ENCODE measurements at places on chromosomes 12 and 14.

DNA sequence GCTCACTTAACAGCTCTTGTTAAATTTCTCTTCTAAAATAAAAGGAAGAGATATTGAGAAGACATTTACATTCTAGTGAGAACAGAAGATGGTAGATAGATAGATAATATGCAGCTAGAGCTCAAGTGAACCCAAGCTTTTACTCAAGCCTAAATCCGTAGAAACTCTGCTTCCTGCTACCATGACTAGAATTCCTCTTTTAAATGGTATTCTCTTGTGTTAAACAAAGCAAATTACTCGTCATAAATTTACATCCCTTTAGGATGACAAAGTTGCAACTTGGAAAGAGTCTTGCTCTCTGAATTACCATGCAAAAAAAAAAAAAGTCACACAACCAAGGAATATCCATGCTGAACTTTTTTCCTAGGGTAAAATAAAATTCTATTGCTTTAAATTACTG lies 160.7 kb upstream of the LRFN5 start:
- DNase-seq, result no peak

DNA sequence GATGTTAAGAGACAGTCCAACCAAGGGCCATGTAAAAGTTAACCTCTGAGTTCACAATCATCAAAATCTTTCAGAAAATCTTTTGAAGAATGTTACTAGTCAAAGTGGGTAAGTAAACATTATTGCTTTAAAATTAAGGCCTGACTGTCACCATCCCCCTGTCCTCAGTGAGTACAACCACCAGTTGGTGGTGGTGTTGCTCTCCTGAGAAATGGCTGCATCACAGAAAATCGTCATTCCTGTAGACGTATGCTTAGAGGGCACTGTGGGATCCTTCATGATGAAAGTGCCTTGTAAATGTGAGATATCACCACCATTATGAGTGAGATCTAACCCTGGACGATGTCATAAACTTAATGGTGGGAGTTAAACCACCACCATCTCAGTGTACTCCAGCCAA lies 451.2 kb downstream of the RPS29 start:
- DNase-seq, result no peak

DNA sequence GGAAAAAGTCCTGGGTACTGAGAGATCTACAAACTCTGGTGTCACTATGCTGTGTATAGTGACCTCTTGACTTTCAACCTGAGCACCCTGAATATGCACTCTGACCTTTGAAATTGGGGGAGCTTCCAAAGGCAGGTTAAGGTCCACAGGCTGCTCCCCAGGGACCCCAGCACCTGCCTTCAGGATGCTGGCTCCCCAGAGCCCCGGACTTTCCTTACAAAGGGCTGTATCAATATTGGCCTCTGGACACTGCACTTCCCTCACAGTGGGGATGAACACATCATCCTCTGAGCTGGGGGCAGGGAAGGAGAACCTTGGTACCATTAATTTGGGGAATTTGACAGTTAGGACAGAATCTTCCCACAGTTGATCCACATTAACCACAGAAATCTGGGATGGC lies 14.3 kb downstream of the PLD4 start:
- no peak for DNase-seq

- DNase-seq, result no peak
Measured at GRCh38 chr12:69039911-69040310, 106.9 kb upstream of the CPM start.

- DNase-seq, result no peak
Measured at GRCh38 chr14:61080591-61081010, 99.6 kb downstream of the SLC38A6 start.

GRCh38 chr12:87660987-87661774 lies 368.0 kb downstream of the C12orf50 start:
- DNase-seq, result no peak

DNA sequence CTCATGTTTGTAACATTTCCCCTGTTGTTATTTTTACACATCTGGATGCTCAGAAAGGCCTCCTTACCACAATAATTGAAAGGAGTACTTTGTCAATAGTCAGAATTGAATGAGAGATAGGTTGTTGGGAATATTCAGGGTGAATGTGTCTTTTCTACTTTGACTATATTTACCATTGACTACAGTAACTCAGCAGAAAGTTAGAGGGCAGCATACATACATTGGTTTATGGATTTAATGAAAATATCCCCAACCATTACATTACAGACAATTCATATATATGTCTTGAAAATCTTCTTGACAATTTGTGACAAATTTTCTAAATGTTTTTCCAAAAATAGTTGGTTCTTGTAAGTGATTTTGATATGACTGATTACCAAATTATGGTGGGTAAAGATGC lies 97.7 kb downstream of the NTS start:
- no peak for DNase-seq

GRCh38 chr12:79250186-79250585 lies 385.6 kb downstream of the SYT1 start:
- DNase-seq, result no peak

- DNase-seq, result no peak
Measured at GRCh38 chr14:77158175-77158881, 16.7 kb upstream of the ZDHHC22 start.
